GM23338 (cell line): ENCODE measurements at places on chromosomes 7 and 10. TPM values are rescaled to one million over a fixed set of nuclear protein-coding genes. Genes with fewer than 3 reads are reported as not detected.

The PNLIPRP3 gene
- total RNA-seq = not detected in 2 replicates

The SAMD9L gene
- not detected in 2 replicates for total RNA-seq

- peak overlapping the region; percentile 26; the same call in 1 of the 2 replicates for H3K4me3 ChIP-seq
- H3K27ac ChIP-seq = peak overlapping the region; percentile 85; the same call in 1 of the 2 replicates
- H3K27me3 ChIP-seq = no peaks in the 10 kb centered on the region
- peak; percentile 80 for DNase-seq
- H3K36me3 ChIP-seq = no peaks in the 10 kb centered on the region; the same call in 1 of the 2 replicates
- H3K4me1 ChIP-seq = peaks cover 35% of the 10 kb centered on the region
Observed at GRCh38 chr10:100370714-100371481, 23.9 kb downstream of the SCD start.

- no peak for DNase-seq
- H3K36me3 ChIP-seq = peaks cover 34% of the 10 kb centered on the region
- H3K4me1 ChIP-seq = peaks cover 5% of the 10 kb centered on the region
- no peaks in the 10 kb centered on the region for H3K27me3 ChIP-seq
Observed at GRCh38 chr7:127690806-127691205, 38.8 kb downstream of the SND1 start.

The C7orf33 gene
- total RNA-seq = not detected in 2 replicates

- no peak for DNase-seq
- H3K27ac ChIP-seq = no peak overlapping the region
- peaks cover 63% of the 10 kb centered on the region for H3K4me1 ChIP-seq
- H3K27me3 ChIP-seq = no peaks in the 10 kb centered on the region
- H3K4me3 ChIP-seq = no peak overlapping the region
Observed at GRCh38 chr10:113084031-113084430, 134.0 kb downstream of the TCF7L2 start.

GRCh38 chr10:84499846-84500245, 171.5 kb downstream of the CCSER2 start:
- no peaks in the 10 kb centered on the region for H3K27me3 ChIP-seq
- H3K4me3 ChIP-seq = no peak overlapping the region
- H3K27ac ChIP-seq = no peak overlapping the region
- H3K4me1 ChIP-seq = peaks cover 17% of the 10 kb centered on the region; the same call in 1 of the 2 replicates

The IGFBP1 gene
- total RNA-seq = not detected in 2 replicates

GRCh38 chr7:134726581-134726980, 52.9 kb upstream of the CALD1 start:
- no peak overlapping the region for H3K4me3 ChIP-seq
- H3K36me3 ChIP-seq = no peaks in the 10 kb centered on the region
- H3K27me3 ChIP-seq = no peaks in the 10 kb centered on the region
- no peak overlapping the region for H3K27ac ChIP-seq
- H3K4me1 ChIP-seq = no peaks in the 10 kb centered on the region

- no peak for DNase-seq
- H3K4me1 ChIP-seq = peaks cover 25% of the 10 kb centered on the region
- no peaks in the 10 kb centered on the region for H3K36me3 ChIP-seq
- H3K27me3 ChIP-seq = no peaks in the 10 kb centered on the region
- 0 out of 2 replicates have a peak overlapping the region, but pooled peaks have one; percentile 72 for H3K27ac ChIP-seq
Observed at GRCh38 chr10:97686301-97686961, 610 bp downstream of the AVPI1 start.

The CYP26C1 gene
- total RNA-seq = 0.24 TPM in 1 of 2 replicates, not detected in the other

DNA sequence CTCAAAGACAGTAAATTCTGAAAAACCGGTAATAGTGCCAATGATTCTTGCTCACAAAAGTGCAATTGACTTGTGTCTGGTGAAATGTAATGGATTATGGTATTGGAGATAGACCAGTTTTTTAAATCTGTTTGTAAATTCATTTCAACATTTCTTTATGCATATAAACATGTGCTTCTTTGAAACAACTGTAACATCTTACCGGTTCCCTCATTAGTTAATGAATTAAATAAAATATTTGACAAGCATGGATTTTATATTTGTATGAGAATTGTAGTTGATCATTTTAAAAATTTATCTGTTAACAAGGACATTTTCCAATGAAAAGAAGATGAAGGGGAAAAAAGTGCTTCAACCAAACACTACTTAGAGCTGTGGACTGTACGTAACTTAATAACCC, 21.0 kb upstream of the APBB1IP start:
- no peak for DNase-seq
- no peaks in the 10 kb centered on the region for H3K36me3 ChIP-seq
- no peak overlapping the region for H3K4me3 ChIP-seq
- H3K27me3 ChIP-seq = no peaks in the 10 kb centered on the region

GRCh38 chr10:409408-410040, 274.3 kb downstream of the ZMYND11 start:
- no peaks in the 10 kb centered on the region for H3K4me1 ChIP-seq
- H3K36me3 ChIP-seq = no peaks in the 10 kb centered on the region
- H3K4me3 ChIP-seq = no peak overlapping the region
- no peaks in the 10 kb centered on the region for H3K27me3 ChIP-seq

DNA sequence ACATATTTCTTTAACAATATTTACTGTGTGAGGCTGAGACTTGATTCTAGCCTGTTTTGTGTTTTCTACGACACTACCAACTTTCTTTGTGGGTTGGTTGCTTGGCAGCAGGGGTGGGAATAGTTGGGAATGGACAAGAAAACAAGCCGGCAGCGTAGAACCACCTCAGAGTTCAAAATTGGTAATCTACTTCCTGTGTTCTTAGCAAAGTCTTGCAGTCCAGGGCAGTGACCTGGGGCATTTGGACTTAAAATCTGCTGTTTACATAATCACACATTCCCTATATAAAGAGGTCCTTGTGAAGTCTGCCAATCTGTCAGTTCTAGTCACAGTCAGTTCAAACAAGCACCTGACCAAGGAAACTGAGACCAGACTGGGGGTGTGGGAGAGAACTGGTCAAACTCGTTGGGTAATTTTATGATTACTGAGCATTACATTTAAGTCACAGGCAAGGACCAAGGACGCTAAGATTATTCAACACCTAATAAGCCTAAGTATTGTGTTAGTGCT, 167.9 kb downstream of the CPEB3 start:
- no peaks in the 10 kb centered on the region for H3K4me1 ChIP-seq
- H3K27ac ChIP-seq = no peak overlapping the region
- no peak overlapping the region for H3K4me3 ChIP-seq
- no peak for DNase-seq

- H3K27me3 ChIP-seq = no peaks in the 10 kb centered on the region
- DNase-seq = no peak
- no peak overlapping the region for H3K4me3 ChIP-seq
Observed at GRCh38 chr7:80089366-80089765, 45.3 kb upstream of the GNAI1 start.

GRCh38 chr10:101597091-101597900, 9.2 kb downstream of the DPCD start:
- no peak overlapping the region for H3K27ac ChIP-seq
- H3K4me1 ChIP-seq = no peaks in the 10 kb centered on the region; the same call in 1 of the 2 replicates
- no peaks in the 10 kb centered on the region for H3K27me3 ChIP-seq
- no peak overlapping the region for H3K4me3 ChIP-seq
- no peaks in the 10 kb centered on the region for H3K36me3 ChIP-seq
